Amygdala (tissue), 56 donors: ENCODE measurements at places on chromosomes 7 and 10.

DNA sequence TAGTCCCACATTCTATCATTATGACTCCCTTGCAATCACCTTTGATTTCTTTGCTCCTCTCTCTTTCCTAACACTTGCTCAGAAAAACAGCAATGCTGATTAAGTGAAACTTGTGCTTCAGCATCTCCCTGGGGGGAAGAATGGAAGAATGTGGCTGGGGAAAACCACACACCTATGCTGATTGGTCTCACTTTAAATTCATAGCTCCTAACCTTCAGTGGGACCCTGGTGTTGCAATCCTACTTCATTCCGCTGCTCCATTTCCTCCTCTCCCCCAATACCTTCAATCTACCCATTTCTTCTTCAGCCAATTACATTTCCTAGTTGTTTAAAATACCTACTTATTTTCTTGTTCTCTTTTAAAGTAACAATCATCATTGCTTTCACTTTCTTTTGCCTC, 1166.7 kb upstream of the C7orf33 start:
- no peak for DNase-seq

GRCh38 chr10:116891208-116891607, 41.9 kb downstream of the ENO4 start:
- DNase-seq: peak; percentile 45

DNA sequence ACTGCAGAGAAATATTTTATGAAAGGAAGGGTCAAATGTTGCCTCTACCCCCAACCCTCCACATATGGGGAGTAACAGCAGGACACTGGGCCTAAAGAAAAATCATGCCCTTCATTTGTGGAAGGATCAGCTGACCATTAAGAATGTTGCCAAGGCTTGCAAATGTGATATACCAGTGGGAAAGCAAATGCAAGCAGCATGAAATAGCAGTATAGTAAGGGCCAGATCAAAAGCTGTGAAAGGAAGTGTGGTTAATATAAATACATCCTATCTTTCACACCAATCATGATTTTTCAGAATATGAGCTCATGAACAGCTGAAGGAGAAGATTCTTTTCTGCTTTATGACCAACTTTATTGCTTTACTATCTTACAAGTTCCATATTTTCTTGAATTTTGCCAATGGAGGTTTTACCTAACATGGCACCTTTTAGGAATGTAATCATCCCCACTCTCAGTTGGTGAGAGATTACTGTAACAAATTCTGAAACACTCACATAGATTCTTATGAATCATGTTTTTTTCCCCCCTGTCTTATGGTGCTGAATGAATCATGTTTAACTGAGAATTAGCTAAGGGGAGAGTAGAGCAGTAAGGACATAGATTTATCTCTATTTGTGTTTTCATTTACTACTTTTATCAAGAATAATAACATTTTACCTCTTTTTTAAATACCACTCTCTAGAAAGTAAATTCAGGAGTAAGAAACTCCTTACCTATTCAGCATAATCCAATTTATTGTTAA, 12.1 kb upstream of the ATAD1 start:
- no peak for DNase-seq

DNA sequence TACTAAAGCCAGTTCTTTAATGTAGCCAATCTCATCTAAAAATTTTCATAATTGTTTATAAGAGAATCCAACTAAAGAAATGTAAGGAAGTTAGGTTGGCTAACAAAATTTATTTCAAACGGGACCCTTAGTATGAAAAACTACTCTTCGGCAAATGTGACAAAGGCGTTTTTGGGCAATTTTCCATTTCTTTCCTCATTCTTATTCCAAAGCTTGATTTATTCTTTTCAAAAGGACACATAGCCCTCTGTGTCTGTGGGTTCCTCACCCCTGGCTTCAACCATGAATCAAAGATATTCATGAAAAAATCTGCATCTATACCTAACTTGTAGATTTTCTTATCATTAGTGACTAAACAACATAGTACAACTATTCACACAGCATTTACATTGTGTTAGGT, 195.9 kb downstream of the ZMYND11 start:
- DNase-seq: no peak

GRCh38 chr7:15891151-15891881, 204.8 kb upstream of the MEOX2 start:
- no peak for DNase-seq

DNA sequence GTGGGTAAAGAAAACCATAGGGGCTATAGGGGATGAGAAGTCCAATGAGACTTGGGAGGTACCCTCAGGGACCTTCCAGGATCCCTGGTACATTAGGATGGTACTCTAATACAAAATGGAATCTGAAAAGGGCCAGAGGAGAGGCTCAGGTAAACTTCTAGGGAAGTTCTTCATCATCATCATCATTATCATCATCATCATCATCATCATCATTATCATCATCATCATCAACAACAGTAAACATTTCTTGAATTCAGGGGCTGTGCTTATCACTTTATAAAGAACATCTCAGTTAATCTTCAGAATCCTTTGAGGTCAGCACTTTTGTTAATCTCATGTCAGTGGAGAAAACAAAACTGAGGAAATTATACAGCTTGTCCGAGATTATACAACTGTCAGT, 50.1 kb downstream of the PLPP4 start:
- no peak for DNase-seq

DNA sequence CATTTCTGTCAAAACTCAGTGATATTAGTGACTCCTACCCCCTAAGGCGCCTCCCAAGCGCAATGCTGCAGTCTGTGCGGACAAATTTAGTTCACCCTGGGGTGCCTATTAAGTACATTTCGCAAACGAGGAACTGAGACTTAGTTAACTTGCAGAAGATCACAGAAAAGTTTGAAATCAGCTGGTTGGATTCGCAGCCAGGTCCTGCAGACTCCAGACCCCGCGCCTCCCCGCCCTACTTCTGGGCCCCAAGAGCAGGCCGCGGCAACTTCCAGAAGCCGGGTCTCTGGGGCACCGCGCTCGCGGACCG, 588 bp downstream of the CYREN start:
- DNase-seq: no peak

- no peak for DNase-seq
Observed at GRCh38 chr10:76667408-76668370, 969.9 kb downstream of the KCNMA1 start.

DNA sequence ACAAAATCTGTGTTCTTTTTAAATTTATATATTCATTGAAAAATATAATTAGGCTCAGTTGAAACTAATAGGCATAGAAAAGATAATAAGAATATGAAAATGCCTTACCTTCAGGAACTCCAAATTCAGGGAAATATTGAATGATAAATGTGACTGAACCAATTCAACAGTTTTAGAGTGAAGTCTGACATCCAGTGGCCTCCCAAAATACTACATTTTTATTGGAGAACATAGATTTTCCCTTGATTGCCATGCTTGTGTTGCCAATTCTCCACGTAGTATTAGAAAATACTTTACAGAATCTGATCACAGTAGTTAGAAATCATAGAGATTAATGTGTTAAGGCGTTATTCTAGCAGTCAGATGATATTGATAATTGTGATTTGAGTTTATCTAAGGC, 1246.7 kb downstream of the GATA3 start:
- no peak for DNase-seq

GRCh38 chr7:1511444-1512422, 7.5 kb upstream of the INTS1 start:
- no peak for DNase-seq

DNA sequence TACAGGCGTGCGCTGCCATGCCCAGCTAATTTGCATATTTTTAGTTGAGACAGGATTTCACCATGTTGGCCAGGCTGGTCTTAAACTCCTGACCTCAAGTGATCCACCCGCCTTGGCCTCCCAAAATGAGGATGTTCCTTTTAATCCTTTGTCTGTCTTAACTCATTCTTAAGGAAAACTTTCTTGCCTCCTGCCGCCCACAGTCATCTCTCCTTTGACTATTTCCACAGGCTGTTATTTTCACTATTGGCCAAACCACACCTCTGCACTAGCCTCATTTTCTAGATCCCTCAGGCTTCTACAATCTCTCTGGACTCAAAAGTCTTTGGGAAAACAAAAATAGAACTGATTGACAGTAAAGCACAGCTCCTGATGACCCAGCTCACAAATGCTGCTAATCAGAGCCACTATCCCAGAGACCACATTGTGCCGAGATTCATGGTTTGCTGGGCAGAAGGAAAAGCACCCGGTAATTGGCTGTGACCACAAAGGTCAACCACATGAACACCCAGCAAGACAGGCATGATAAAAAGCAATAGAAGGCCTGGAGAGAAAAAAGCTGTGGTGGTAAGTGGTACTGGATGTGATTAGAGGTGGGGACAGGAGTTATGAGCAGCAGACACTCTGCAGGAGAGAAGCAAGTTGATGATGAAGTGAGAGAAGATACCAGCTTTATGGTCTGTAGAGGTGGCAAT, 44.1 kb upstream of the ZNRF2 start:
- DNase-seq: no peak

DNA sequence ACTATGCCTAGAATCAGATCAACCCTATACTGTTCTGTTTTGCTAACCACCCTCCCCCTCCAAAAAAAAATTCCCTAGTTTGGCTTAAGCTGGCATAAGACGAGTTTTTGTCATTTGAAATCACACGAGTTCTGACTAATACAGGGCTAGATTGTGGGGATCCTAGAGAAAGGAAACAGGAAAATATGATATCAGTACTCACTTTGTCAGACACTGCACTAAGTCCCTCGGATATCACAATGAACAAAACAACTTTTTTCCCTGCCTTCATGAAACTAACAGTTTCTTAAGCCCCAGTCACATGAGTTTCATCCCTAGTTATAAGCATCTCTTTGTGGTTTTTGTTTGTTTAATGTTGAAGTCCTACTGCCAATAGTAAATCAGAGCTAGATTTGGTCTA, 118.5 kb downstream of the ITGB8 start:
- DNase-seq: no peak

DNA sequence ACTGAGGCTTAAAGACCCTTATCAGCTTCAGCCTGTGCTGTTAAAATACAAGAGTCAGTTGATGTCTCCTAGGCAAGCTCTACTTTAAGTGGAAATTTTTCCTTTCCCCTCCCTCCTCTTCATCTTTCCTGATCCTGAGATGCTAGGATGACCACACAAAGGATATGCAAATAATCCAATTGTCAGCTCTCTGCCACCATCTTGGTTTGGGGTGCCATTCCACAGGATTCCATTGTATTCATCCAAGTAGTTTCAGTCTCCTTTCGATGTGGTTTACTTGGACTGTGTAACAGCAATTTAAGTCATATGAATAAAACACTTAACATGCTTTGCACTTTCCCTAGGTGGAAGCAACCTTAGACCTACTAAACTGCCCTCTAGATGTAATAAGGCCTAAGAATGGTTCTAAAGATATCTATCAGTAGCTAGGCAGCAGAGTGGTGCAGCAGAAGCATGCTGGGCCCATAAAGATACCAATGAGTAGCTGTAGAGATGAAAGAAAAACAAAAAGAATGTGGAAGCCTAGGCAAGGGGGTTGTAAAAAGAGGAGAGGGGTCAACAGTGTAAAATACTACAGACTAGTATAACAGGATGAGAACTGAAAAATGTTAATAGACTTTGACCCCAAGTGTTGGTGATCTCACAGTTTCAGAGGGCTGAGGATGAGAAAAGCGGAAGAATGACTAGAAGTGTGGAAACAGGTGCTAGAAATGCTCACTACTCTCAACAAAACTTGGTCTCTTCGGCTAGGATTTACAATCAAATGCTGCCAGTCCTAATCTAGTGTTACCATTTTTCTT, 2.4 kb upstream of the CFAP69 start:
- DNase-seq: no peak

DNA sequence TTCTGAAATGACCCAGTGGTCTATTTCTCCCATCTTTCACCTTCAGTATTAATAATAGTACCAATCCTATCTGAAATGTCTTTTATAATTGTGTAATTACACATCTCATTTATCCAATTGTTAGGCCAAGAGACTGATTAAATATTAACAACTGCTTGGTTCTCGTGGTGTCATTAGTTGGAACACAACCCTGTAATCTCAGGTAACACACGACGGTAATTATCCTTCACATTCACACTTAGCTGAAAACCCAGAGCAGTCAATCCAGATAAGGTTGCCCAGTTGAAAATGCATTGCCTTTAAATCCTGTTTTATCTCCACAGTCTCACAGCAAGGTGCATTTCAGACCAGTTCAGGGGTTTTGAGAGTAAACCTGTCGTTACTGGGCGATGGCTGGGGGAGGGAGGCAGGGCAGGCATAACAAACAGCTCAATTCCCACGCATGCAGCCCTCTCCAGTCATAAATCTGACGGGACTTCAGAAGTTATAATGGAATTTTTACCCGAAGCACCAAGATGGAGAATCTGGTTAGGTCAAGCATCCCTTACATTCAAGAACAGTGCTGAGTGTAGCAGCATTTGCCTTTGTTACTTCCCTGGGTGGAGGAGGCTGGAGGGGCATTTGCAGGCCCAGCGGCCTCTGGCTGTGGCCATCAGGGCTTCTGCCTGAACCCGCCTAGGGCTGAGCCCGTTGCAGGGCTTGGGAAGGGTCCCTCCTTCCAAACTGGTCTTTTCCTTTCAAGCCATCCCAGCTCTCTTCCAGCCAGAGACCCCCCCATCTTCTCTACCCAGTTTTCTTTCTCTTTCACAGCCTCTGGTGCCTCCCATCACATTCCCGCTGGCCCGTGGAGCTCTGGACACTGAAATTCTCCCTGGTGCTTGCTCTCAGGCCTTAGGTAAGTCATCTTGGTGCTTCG, 201.0 kb upstream of the LYZL2 start:
- no peak for DNase-seq

DNA sequence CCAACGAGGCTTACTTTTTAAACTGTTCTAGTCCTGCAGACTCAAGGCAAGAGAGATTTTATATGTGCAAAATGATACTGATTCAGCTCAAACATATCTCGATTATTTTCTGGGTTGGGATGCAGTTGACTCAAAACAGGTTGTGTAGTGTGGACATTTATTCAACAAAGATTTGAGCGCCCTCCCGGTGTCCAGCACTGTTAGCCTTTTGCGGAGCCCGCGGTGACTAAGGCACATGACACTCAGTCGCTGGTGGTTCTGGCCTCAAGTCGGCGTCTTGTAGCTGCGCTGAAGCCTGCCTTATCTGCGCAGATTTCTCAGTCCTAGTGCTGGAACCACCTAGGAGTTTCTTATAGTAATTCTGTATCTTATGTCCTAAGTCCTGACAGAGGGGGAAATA, 938 bp upstream of the CADPS2 start:
- DNase-seq: peak; percentile 38

DNA sequence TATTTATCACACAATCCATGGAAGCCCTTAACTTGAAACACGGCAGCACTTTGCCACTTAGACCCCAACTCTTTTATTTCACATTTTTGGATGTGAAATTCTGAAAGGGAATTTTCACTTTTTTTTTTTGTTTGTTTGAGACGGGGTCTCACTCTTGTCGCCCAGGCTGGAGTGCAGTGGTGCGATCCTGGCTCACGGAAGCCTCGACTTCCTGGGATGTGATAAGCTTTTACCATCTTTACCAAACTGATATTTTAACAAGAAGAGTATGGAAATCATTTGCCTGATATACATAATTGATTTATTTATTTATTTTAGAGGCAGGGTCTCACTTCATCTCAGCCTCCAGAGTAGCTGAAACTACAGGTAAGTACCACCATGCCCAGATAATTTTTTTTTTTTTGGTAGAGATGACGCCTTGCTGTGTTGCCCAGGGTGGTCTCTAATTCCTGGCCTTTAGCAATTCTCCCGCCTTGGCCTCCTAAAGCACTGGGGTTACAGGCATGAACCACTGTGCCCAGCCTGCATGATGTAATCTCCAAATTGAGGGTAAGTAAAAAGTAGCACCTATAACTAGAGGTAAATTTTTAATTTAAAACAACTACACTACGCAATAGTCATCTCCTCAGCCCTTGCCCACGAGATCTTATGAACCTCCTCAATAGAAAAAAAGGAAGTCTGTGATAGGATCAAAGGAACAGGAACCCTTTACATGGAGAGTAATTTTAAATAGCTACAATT, 180.7 kb upstream of the KLF14 start:
- no peak for DNase-seq

- DNase-seq: no peak
Observed at GRCh38 chr10:79387974-79388850, 40.9 kb downstream of the PPIF start.
